ENCODE measurements at places on chromosomes 2 and 18.

- DNase-seq: no peak
These were observed 20.0 kb downstream of the MALT1 start for GRCh38 chr18:58691256-58691655.

- DNase-seq: no peak
These were observed 29.8 kb upstream of the METTL21A start for GRCh38 chr2:207655000-207655399.

- no peak for DNase-seq
These were observed 20.9 kb upstream of the SCN1A start for GRCh38 chr2:166148500-166149400.

DNA sequence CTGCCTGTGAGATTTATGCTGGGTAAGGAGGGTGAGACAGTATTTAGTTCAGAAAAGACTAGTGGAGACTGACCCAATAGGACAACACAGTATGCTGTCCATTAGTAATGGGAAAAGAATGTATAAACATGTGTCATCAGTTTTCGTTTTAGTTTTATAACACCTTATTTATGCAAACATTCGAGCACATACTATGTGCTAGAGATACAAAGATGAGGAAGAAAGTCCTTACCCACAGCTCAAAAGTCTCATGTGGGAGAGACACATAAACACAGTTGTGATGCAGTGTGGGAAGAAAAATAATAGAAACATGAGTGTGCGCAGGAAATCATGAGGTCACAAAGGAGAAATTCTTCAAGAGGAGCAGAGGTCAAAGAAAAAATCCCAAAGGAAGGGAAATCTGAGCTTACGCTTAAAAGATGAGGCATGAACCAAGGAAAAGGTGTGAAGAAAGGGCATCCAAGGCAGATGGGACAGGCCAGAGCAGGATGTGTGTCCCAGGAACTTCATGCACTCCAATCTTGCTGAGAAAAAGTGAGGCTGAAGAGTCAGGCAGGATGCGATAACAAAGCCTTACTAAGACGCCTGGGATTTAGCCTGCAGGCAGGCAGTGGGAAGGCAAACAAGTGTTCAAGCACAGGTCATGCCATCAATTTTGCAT lies 8.1 kb downstream of the METTL21A start:
- DNase-seq: no peak

DNA sequence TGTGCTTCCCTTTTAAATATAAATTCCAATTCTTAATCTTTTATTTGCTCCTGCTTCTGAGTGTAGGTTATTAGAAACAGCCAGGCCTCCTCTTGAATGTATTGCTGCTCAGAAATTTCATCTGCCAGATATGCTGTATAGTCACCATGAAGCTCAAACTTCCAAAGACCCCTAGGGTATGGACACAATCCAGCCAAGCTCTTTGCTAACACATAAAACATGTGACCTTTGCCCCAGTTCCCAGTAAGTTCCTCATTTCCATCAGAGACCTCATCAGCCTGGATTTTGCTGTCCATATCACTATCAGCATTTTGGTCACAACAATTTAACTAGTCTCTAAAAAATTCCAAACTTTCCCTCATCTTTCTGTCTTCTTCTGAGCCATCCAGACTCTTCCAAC lies 75.2 kb downstream of the MAP2 start:
- DNase-seq: no peak

DNA sequence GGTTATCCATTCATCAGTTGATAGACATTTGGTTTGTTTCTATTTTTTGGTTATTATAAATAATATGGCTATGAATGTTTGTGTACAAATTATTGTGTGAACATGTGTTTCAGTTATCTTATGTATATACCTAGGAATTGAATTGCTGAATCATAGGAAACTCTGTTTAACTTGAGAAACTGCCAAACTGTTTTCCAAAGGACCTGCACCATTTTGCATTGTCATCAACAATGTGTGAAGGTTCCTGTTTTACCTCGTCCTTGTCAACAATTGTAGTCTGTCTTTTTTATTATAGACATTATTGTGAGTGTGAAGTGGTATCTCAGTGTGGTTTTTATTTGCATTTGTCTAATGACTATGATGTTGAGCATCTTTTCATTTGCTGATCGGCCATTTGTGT lies 17.1 kb downstream of the PDK1 start:
- DNase-seq: no peak

- no peak for DNase-seq
These were observed 15.1 kb upstream of the WDR33 start for GRCh38 chr2:127826047-127826446.

- no peak for DNase-seq
These were observed 25.6 kb downstream of the CNRIP1 start for GRCh38 chr2:68294187-68294586.

- DNase-seq: no peak
These were observed 177.7 kb upstream of the TWIST2 start for GRCh38 chr2:238670111-238670585.

DNA sequence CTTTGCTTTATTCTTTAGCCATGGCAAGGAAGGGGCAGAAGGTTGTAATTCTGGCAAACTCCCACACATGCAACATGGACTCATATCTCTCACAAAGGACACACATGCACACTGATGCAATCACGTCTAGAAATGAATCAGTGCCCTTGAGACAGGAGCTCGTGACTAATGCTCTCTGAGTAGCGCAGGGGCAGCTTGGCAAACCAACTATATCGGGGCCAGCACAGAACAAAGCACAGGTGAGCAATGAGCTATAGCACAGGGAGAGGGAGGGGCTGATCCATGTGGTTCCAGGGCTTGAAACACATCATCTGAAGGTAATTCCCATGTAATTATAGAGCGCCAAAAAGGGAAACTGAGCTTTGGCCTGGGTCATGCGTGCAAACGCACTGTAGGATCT lies 165.2 kb upstream of the KLF7 start:
- DNase-seq: peak; percentile 74

- no peak for DNase-seq
These were observed 27.7 kb downstream of the SH3BP4 start for GRCh38 chr2:234979204-234980167.

- no peak for DNase-seq
These were observed 2.1 kb downstream of the ATAD2B start for GRCh38 chr2:23924589-23925359.

GRCh38 chr2:44130441-44130840 lies 38.2 kb upstream of the PPM1B start:
- no peak for DNase-seq

DNA sequence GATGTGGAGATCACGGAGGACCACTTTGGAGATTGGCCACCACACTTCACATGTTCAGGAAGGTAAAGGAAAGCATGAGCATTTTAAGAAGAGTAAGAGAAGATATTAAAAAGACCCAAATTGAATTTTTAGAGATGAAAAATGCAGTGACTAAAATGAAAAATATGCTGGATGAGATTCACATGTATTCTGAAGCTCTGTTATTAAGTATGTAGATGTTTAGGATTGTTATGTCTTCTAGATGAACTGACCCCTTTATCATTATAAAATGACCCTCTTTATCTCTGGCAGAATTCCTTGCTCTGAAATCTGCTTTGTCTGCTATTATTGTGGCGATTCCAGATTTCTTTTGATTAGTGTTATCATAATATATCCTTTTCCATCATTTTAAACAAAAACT lies 36.0 kb upstream of the DYNC2LI1 start:
- no peak for DNase-seq

DNA sequence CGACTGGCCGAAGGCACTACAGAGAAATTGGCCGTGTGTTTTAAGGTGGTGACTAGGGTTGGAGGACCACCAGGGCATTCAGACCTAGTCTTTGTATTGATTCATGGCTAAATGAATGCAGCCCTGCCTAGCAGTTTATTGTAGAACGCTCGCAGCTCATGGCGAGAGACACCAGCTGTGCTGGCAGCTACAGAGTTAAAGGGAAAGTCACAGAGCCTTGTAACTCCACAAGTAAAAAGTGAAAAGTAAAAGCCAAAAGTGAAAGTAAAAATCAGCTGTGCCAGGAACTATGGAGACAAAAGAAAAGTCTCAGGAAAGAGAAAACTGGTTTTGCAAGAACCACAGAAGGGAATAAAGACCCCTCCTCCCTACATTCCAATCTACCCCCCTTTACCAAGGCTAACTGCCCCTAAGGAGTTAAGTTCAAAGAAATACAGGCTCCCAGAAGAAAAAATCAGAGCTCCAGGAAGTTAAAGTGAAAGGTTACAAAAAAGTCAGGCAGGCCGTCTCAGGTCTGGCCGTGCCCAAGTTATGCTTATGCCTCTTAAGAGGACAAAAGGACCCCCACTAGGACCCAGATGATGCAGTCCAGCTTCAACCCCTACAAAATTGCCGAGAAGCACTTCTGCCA lies 46.4 kb upstream of the SELENOI start:
- DNase-seq: no peak

DNA sequence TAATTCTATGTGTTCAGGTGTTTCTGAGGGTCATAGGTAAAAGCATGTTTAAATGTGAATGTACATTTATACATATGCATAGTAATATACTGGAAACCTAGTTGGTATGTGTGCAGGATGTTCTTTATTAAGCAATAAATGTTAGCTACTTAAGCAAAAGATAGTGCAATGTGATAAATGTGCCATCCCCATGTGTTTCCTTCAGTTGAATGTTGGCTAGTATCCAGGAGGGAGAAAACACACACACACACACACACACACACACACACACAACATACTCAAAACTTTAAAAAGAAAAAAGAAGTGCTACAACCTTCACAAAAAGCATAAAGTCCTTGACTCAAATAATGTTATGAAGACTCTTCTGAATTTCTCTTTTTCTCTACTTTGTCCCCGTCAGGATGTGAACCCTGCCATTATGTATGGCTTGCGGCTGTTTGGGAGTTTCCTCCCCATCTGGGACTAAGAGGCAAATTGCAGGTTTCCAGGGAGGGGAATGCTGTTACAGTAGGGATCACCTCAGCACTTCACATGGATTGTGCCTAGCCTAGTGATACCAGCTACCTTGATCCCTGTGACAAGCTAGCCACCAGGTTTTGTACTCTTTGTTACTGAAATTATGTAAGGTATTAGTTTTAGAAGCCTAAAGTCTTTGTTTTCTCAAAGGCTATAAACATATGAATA lies 82.6 kb downstream of the IKZF2 start:
- DNase-seq: no peak

GRCh38 chr18:11566236-11566965 lies 43.0 kb upstream of the SLC35G4 start:
- DNase-seq: no peak

GRCh38 chr2:120678251-120678650 lies 57.4 kb upstream of the GLI2 start:
- DNase-seq: no peak

- no peak for DNase-seq
These were observed 49.4 kb downstream of the AOX1 start for GRCh38 chr2:200635251-200635650.

DNA sequence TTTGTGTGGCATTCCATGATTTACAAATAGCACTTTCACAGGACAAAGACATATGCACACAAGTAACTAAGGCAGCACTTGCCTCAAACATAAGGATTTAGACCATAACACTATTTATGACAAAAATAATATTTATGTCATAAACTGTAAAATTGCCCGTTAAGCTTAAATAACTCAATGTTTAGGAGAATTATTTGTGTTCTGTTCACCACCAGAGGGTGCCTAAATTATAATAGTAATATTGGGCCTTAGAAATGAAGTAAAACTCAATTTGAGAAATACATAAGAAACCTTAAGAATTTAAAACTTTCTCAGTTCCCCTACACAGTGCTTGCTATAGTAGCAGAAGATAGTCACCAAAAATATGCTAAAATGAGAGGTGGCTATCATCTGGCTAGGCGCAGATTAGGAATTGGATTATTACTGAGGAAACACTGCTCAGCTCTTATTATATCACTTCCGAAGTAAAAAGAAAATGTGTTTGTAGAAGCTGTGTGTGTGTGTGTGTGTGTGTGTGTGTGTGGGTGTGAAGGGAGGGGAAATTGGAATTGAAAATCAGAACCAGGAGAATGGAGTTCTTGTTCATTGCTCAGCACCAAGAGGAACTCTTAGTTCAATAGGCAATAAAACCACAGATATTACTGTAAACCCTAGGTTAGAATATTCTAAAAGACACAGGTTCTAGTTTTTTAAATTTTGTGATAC lies 4.9 kb upstream of the CHN1 start:
- no peak for DNase-seq

DNA sequence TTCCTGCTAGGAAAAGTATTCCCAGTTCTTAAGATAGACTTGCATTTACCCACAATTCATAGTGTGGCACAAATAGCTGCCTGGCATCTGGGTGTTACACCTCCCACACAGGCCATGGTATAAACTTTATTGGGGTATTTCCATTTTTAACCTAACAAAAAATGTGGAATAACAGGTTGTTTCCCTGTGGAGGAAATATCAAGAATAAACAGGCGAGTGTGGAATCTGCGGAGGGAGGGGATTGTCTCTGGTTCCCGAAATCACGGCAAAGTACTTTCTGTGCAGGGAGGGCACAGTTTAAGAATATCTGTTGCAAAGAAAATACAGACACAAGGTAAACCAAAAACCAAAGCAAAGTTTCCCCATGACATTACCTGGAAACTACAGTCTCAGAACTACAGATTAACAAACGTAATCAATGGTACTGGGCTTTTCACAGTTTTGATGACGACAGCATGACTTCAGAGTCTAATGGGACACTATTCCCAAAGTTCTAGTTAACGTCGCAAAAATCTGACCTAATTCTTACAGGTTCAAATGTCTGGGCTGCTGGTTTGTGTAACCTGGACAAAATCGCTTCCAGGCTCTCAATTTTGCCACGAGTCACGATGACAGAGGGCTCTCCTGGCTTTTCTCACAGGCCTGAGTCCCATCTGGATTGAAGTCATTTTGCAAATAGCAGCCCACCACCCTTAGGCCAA lies 1.4 kb downstream of the STARD7 start:
- no peak for DNase-seq

GRCh38 chr2:207180741-207181140 lies 15.0 kb upstream of the KLF7 start:
- no peak for DNase-seq

GRCh38 chr2:25252291-25253152 lies 84.1 kb upstream of the POMC start:
- peak; percentile 55 for DNase-seq

DNA sequence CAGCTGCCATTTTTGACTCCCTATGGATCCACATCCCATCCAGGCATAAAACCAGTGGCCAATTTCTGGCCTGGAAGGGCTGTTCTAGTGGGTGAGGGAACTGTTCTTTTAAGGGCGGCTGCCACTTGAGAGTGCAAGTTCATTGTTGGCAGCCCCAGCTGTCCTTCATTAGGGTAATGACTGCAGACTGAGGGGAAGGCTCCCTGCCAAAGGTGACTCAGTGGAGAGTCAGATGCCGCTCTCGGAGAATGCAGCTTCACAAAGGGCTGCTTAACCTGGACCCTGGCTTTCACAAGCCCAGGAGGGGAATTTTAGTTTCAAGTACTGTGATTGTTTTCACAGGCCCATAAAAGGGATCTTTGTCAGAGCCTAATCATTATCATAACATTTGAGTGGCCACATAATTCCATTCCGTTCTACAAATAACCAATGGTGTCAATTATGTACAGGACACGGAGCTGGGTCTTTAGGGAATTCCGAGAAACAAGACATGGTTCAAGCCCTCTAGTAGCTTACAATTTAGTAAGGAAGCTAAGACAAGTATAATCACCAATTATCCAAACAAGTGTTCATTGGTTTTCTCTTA lies 235.7 kb downstream of the CDCA7 start:
- DNase-seq: no peak

GRCh38 chr2:170929686-170930050 lies 615 bp downstream of the GORASP2 start:
- no peak for DNase-seq
